ENCODE measurements at places on chromosomes 2 and 18.

- H3K27ac ChIP-seq = no peak overlapping the region
- no peaks in the 10 kb centered on the region for H3K27me3 ChIP-seq
- no peak overlapping the region for H3K4me3 ChIP-seq
Measured at GRCh38 chr2:139645617-139646016, 865.4 kb upstream of the NXPH2 start.

- H3K27ac ChIP-seq = no peak overlapping the region
- DNase-seq = no peak
- H3K4me1 ChIP-seq = no peaks in the 10 kb centered on the region
- H3K4me3 ChIP-seq = no peak overlapping the region
- peaks cover 18% of the 10 kb centered on the region for H3K27me3 ChIP-seq
- H3K36me3 ChIP-seq = no peaks in the 10 kb centered on the region
Measured at GRCh38 chr18:26867471-26867870, 2.0 kb upstream of the AQP4 start.

GRCh38 chr18:74013955-74014354 lies 133.7 kb downstream of the FBXO15 start:
- no peak overlapping the region for H3K4me3 ChIP-seq
- H3K27me3 ChIP-seq = peaks cover 17% of the 10 kb centered on the region
- no peak for DNase-seq
- no peaks in the 10 kb centered on the region for H3K4me1 ChIP-seq
- H3K27ac ChIP-seq = no peak overlapping the region

- no peak for DNase-seq
- no peaks in the 10 kb centered on the region for H3K27me3 ChIP-seq
- no peaks in the 10 kb centered on the region for H3K36me3 ChIP-seq
- H3K4me3 ChIP-seq = no peak overlapping the region
- H3K27ac ChIP-seq = no peak overlapping the region
Measured at GRCh38 chr2:123456416-123456815, 568.7 kb upstream of the CNTNAP5 start.

DNA sequence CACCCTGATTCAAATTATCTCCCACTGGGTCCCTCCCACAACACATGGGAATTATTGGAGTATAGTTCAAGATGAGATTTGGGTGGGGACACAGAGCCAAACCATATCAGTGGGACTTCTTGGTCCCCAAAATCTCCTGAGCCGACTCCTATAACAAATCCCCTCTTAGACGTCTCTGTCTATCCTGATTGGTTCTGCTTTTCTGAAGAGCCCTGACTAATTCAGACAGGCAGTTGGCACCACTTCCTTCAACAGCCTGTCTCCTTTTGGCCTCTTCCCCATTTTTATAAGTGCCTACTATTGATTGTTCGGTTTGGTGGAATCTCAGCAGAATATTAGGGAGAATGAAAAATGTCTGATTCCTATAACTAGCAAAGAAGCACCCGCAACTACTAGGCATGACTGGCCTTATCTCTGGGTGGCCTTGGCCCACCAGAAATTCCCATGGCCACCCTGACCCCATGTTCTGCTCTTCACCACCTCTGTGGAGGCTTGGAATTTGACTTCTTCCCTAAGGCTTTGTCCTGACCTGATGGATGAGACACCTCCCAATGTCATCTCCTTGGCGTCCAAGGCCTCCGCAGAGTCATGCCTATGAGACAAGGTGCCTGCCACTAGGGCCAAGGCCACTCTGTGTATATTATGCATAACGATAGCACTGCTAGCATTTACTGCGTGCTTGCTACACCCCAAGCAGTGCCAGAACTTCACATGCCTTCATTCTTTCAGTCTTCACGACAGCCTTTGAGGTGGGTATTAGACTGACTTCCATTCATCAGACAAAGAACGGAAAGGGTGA lies 218.9 kb upstream of the COPS8 start:
- no peak for DNase-seq
- H3K27me3 ChIP-seq = peaks cover 10% of the 10 kb centered on the region
- no peak overlapping the region for H3K27ac ChIP-seq
- peaks cover 2% of the 10 kb centered on the region for H3K4me1 ChIP-seq
- H3K4me3 ChIP-seq = no peak overlapping the region

Measured in activated T-cell treated with anti-CD3 and anti-CD28 coated beads, Interleukin-2, amount 50 U/mL, for 24 hours (primary cell).